T-cell (primary cell): ENCODE measurements at places on chromosomes 4 and X.

DNA sequence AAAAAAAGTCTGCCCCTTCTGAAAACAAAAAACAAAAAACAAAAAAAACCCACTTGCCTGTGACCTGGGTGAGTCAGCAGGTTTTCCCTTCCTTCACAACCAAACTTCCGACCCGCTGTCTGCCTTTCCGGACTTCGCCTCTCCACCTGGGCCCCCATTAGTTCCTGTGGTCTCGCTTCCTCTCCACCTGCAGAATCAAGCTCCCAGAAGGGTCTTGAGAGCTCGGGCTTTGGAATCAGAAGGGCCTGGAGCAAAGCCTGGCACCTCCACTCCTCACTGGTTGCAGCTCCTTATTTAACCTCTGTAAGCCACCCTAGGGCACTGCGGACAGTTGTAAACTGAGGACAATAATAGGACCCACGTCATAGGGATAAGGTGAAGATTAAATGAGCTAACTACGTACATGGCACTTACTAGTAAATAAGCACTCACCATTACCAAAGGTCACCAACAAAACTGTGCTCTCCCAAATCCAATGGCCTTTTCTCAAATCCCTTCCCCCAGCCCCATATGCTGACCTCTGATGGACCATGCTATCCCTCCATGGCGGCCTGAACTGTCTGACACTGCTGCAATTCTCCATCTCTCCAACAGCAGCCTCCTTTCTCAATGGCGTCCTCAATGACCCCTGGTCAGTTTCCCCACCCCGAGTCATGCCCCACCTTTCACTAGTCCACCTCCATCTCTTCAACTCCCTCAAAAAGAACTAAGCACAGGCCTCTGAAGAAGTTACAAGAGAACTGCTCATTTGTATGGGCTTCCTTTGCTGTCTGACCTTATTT is 64.2 kb downstream of the IRF2 start:
- DNase-seq: no peak

DNA sequence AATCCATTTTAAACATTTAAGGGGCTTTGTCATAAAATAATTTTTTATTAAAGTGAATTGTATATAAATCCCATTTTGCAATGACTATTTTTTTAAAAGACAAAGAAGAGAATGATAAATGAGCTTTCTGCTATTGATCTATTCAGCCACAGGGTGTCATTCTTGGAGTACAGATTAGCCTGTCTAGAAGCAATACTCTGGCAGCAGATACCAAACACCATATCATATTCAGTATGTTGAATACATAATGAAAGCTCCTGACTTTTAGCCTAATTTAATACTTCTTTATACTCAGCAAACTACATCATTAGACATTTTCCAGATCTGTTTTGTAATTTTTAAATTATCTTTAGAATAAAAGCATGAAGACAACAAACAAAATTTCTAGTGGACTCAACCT is 496.3 kb downstream of the PDGFC start:
- DNase-seq: no peak

- DNase-seq: no peak
Measured at GRCh38 chrX:12315526-12315925, 177.3 kb downstream of the FRMPD4 start.

- DNase-seq: no peak
Measured at GRCh38 chr4:67743194-67743593, 11.0 kb downstream of the GNRHR start.
